Mesothelial cell of epicardium (in vitro differentiated cells): ENCODE measurements at places on chromosomes 2 and 18. TPM values are rescaled to one million over a fixed set of nuclear protein-coding genes. Genes with fewer than 3 reads are reported as not detected.

The TRAPPC12 gene
- 121 to 134 TPM (median 128 TPM) in 3 replicates for total RNA-seq

DNA sequence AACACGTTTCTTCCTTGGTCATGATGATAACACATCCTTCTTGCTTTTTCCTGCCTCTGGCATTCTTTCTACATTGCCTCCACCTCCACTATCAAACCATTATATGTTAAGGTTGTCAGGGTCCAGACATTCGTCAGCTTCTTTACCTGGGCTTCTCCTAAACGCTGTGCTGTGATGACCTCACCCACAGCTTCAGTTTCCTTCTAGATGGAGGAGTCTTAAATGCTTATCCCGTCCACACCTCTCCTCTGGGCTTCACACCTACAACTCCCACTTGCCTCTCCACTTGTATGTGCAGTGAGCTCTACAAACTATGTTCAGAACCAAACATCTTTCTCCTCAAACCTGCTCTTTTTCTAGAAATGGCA lies 666 bp upstream of the STAT1 start:
- DNase-seq, result no peak

The IL18R1 gene
- 0.71 to 2.3 TPM (median 1.1 TPM) in 3 replicates for total RNA-seq

The SERPINB4 gene
- not detected in 3 replicates for total RNA-seq

- no peak for DNase-seq
These were observed 172.3 kb downstream of the ARL6IP6 start for GRCh38 chr2:152890736-152891135.

DNA sequence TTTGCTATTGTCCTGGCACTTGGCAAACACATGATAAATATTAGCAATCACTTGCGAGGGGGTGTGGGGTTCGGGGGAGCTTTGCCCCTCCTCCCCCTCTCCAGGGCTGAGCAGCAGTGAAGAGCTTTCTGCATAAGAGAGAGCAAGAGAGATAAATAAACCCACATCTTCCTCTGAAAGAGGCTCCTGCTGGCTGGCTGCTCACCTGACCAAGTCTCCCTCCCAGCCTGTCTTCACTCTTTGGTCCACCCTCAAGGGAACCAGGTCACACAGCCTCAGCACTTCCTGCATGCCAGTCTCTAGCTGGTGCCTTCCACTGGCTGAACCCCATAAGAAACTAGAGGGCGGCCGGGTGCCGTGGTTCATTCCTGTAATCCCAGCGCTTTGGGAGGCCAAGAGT lies 18.5 kb upstream of the YWHAQ start:
- DNase-seq, result no peak

The OSGEPL1 gene
- total RNA-seq, result 10.7 to 11.3 TPM (median 10.9 TPM) in 3 replicates

DNA sequence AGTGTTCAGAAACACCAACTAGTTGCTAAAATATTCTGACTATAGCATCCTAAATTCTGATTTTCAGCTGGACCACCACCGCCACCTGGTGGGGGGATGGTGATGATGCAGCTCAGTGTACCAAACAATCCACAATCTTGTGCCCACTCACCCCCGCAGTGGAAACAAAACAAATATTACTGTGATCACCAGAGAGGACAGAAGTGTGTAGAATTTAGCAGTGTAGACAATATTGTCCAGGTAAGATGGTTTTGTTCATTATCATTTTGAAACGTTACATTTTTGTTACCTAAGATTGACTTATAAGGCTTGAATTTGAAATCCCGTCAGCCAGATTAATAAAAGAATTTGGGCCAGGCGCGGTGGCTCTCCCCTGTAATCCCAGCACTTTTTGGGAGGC lies 31.7 kb upstream of the UBXN4 start:
- DNase-seq, result peak; percentile 75

The IFIH1 gene
- 8.4 to 10.7 TPM (median 9.3 TPM) in 3 replicates for total RNA-seq

The GPR17 gene
- not detected in 3 replicates for total RNA-seq
